ENCODE measurements at places on chromosomes 6 and 20. TPM values are rescaled to one million over a fixed set of nuclear protein-coding genes. Genes with fewer than 3 reads are reported as not detected.

- H3K4me1 ChIP-seq: no peaks in the 10 kb centered on the region
- H3K4me3 ChIP-seq: no peak overlapping the region
- no peak for DNase-seq
- H3K27me3 ChIP-seq: no peaks in the 10 kb centered on the region
- peaks cover 9% of the 10 kb centered on the region for H3K36me3 ChIP-seq
- H3K27ac ChIP-seq: no peak overlapping the region
Measured at GRCh38 chr6:97240222-97240621, 42.8 kb downstream of the MMS22L start.

Gene DTD1
- 15.4 TPM for total RNA-seq

Gene SLC17A5
- 6.2 TPM for total RNA-seq

Gene SLC22A16
- not detected for total RNA-seq

Gene NKX2-4
- total RNA-seq: not detected

Measured in CD4-positive, alpha-beta T cell (primary cell).